Nucleus accumbens (tissue), 56 donors: ENCODE measurements at places on chromosomes 12 and 14.

DNA sequence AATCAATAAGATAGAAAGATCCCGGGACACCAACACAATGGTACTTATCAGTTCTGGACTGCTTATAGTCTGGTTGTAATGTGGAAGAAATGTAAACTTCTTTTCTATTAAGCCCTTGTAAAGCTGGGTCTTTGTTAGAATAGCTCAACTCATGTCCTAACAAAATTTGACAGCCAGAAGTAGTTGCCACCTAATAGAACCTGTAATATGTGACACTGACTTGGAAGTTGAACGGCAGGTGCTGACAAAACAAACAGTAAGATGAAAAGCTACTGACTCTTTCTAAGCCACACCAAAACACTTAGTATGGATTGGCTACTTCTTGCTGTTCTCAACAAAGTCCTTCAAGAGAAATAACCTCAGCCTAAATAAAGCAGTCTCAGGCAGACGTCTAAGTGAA lies 56.6 kb downstream of the KIF21A start:
- DNase-seq: no peak

DNA sequence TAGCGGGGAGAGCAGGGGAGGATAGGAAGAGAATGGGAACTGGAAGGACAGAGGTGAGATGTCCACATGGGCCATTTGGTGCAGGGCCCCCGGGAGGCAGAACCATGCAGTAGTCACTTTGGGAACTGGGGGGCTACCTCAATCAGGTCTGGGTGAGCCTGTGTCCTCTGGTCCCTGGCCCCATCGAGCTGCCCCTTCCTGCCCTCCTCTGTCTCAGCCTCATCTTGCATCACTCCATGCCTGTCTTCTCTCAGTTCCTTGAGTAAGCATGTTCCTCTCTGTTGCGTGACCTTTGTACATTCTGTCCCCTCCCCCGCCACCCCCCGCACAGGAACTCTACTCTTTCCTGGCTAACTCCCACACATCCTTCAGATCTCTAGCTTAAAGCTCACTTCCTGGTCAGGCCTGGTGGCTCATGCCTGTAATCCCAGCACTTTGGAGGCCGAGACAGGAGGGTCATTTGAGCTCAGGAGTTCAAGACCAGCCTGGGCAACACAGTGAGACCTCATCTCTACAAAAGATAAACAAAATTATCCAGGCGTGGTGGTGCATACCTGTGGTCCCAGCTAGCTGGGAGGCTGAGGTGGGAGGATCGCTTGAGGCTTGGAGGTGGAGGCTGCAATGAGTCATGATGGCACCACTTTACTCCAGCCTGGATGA lies 23.2 kb downstream of the FOS start:
- DNase-seq: no peak

GRCh38 chr12:12219664-12220063 lies 47.2 kb downstream of the LRP6 start:
- DNase-seq: no peak

DNA sequence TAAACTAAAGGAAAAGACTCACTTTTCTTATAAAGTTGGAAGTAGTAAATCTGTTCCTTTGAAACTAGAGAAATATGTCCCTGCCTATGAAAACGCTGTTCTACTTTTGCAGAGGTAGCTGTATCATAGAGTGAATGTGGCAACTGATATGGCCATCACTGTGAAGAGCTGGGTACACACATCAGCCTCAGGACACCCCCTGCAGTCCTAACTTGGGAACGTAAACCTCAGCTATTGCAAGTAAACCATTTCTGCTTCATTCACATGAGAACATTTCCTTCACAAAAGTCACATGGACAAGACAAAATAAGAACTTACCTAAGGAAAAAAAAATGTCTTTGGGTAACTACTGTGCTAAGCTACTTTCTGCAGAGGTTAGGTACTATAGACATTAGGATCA lies 233.3 kb upstream of the PPFIA2 start:
- DNase-seq: no peak

DNA sequence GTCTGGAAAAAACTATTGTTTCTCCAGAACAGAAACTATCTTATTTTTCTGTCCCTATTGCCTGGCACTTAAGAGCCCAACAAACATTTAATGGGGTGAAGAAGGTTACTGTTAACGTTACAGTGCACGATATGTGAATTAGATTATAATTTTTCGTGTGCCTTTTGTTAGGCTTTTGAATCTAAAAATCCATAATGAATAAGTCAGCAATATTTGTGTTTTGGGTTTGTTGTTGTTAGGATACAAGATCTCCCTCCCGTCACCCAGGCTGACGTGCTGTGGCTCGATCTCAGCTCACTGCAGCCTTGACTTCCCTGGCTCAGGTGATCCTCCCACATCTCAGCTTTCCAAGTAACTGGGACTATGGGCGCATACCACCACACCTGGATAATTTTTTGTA lies 7.9 kb downstream of the METAP2 start:
- DNase-seq: no peak
